ENCODE measurements at places on chromosomes 1 and 21.

DNA sequence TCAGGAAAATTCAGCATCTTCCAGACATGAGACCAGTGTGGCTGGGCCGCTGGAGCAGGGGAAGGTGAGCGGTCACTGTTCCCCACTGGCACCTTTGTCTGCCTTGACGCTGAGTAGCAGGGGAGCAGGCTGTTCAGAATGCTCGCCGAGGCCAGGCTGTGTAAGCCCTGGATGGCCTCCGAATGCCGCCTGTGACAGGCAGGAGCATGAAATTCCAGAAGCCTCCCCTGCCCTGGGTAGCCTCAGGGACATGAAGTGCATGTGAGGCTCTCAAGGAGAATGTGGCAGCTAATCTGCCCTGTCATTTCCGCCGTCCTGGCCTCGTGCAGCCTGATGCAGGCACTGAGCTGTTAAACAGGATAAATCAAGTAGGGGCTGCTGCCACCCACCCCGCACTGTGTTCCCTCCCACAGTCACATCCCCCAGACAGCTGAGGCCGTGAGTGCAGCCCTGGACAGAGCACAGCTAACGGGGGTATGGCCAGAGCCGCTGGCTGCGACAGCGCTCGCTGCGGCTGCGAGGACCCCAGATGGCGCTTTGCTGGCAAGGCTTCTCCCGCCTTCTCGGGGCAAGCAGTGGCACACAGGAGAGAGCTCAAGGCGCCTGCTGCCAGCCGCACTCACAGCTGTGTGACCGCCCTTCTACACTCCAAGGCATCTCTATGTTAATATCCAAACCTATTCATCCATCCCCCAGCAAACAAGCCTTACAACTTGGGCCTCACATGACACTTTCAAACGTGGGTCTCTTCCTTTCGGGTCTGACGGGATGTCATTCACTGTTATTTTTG is 105.0 kb upstream of the COL6A1 start:
- peak; percentile 93 for DNase-seq

- no peak for DNase-seq
Measured at GRCh38 chr21:31370893-31371544, 27.0 kb upstream of the TIAM1 start.

DNA sequence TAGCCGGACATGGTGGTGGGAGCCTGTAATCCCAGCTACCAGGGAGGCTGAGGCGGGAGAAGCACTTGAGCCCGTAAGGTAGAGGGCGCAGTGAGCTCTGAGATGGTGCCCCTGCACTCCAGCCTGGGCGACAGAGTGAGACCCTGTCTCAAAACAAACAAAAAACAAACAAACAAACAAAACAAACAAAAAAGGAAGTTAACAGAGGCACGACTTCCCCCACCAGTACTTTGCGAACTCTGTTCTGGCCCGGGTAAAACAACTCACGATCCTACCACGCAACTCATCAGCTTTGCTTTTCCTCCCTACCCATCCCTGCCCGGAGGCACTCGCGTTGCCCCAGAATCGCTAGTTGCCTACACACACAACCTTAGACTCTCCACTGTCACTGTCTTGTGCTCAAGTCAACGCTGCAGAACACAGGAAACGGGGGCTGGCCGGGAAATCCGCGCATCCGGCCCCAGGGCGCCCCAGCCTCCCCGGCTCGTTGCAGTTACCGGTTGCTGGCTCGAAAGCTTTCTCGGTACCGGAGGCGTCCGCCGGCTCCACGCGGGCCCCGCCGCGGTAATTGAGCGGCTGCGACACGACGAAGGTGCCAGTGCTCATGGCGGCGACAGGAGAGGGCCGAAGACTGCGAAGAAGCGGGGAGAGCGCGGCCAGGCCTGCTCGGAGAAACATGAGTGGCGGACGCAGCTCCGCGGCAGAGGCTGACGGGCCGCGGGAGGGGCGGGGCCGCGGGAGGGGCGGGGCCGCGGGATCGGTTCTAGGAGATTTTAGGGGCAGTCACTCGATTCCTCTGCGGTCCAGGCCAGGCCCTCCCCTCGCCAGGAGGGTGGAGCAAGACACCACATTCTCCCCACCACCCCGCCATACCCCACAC is at the start of gene ALDH9A1:
ALDH9A1 (minus strand) TSS at position 682 of the 880 bp plus-strand sequence; CDS start at position 678, 4 bp downstream.
- peak; percentile 94 for DNase-seq

- DNase-seq: no peak
Measured at GRCh38 chr1:168972225-168972624, 134.3 kb upstream of the ATP1B1 start.

GRCh38 chr21:42524341-42525028 is 10.8 kb downstream of the SLC37A1 start:
- peak; percentile 92 for DNase-seq

GRCh38 chr1:153617663-153618062 is 1.5 kb upstream of the S100A14 start:
- DNase-seq: peak; percentile 77

- no peak for DNase-seq
Measured at GRCh38 chr1:234585330-234586055, 24.5 kb downstream of the IRF2BP2 start.

GRCh38 chr1:185846672-185847444 is 112.7 kb downstream of the HMCN1 start:
- DNase-seq: peak; percentile 36

DNA sequence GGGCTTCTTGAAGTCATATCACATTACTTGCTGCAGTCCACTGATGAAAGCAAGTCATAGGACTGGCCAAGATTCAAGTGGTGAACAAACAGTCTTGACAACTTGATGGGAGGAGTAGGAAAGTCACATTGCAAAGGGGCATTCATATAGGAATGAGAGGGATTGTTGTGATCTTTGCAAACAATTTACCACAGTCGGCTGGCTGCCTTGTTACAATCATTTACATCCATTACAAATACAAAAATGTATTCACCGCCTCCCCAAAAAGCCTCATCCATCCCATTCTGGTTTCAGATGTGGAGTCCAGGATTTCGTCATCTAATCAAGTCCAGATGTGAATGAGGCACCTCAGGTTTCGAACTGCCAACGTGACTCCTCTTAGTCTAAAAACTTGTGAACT is 26.8 kb downstream of the GORAB start:
- no peak for DNase-seq

DNA sequence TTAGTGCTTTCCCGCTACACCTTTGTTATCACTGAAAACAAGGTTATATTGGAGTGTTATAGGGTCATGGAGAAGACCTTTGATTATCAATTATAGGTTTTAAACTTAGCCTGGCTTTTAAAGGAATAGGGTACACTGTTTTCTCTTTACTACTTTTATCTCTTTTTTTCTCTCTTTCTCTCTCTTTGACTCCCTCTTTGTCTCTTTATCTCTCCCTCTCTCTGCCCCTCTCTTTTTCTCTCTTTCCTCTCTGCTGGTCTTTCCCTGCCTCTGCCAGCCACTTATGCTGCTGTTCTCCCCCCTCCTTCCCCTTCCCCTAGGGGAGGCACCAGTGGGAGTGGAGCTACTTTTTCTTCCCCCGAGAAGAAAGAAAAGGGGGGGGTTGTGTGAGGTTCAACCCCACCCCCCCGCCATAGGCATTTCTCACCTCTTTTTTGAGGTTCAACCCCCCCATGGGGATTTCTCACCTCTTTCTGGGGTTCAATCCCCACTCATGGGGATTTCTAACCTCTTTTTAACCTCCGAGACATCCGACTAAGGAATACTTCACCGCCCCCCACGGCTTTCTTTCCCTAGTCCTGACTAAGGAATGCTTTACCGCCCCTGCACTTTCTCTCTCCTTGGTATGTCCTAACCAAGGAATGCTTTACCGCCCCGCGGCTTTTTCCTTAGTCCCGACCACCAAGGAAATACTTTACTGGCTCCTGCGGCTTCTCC is 17.2 kb upstream of the ZBTB8B start:
- peak; percentile 73 for DNase-seq

DNA sequence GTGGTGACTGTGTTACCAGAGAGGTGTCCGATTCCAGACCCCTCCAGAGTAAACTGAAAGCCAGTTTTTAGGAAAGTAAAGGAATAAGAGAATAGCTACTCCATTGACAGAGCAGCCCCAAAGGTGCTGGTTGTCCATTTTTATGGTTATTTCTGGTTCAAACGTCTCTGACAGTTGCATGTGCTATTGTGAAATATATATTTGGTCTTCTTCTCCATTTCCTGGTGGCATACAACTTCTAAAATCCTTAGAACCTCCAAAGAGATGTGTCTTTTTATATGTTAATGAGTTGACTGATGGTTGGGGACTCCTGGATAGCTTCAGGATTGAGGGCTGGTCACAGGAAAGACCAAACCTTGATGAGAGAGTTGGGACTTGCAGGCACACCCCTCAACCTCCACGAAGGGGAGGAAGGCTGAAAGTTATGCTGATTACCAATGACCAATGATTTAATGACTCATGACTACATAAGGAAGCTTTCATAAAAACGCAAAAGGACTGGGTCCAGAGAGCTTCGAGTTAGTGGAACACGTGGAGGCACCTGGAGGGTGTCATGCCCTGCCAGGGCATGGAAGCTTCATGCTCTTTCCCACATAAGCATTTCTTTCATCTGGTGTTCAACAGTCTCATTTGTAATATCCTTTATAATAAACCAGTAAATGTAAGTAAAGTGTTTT is 100.7 kb downstream of the SLC16A1 start:
- peak; percentile 19 for DNase-seq

GRCh38 chr1:171740356-171740863 is 1.5 kb downstream of the VAMP4 start:
- no peak for DNase-seq

DNA sequence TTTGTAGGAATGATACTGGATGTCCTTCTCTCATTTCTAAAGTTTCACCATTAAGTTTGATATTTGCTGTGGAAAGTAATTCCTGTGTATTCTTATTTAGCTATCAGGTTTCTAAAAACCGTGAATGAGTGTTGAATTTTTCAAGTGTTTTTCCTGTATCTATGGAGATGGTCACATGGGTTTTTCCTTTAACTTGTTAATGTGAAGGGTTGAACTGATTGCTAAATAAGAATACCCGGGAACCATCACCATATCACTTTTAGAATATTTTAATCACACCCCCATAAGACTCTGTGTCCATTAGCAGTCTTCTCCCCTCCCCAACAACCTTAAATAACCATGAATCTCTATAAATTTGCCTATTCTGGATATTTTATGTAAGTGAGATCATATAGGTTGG is 16.5 kb upstream of the ASAP3 start:
- no peak for DNase-seq

DNA sequence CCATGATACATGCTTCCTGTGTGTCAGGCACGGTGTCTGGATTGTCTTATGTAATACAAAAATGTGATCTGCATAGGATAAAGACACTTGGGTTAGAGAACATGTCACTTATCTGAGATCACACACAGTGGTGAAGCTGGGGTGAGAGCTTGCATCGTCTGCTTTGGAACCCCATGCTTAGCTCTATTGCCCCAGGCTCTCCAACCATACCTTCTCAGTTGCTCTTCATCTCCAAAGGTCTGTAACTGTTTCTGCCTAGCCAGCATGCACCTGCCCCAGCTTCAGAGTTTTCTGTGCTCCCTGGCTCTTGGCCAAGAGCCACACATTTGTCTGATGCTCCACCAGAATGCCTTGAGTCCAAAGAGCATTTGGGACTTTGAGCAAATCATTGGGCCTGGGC is 93.9 kb upstream of the COG2 start:
- DNase-seq: no peak

DNA sequence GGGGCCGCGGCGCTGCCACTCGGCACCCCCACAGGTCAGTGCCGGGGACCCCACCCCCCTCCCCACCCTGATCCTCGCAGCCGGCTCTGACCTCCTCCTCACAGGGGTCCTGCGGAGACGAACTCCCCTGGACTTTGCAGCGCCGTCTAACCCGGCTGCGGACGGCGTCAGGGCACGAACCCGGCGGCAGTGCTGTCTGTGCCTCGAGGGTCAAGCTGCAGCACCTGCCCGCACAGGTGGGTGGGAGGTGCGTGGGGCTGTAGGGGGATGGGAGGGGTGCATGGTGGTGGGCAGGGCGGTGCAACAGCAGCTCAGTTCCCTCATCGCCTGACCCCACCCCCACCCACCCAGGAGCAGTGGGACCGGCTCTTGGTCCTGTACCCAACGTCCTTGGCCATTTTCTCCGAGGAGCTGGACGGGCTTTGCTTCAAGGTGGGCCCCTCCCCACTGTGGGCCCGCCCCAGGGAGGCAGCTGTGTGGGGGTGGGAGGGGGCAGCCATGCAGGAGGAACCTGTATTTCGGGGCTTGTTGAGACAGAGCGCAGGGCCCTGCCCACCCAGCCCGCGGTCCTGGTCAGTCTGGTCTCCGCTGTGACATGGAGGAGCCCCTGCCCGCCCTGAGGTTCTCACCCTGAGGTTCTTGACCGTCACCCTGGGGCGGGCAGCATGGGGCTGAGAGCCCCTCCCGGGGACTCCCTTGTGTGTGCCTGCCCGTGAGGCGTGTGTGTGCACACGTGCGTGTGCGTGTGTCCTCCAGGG is 4.9 kb downstream of the PLEKHN1 start:
- no peak for DNase-seq

- peak; percentile 92 for DNase-seq
Measured at GRCh38 chr1:54378157-54378873, 27.9 kb downstream of the SSBP3 start.

DNA sequence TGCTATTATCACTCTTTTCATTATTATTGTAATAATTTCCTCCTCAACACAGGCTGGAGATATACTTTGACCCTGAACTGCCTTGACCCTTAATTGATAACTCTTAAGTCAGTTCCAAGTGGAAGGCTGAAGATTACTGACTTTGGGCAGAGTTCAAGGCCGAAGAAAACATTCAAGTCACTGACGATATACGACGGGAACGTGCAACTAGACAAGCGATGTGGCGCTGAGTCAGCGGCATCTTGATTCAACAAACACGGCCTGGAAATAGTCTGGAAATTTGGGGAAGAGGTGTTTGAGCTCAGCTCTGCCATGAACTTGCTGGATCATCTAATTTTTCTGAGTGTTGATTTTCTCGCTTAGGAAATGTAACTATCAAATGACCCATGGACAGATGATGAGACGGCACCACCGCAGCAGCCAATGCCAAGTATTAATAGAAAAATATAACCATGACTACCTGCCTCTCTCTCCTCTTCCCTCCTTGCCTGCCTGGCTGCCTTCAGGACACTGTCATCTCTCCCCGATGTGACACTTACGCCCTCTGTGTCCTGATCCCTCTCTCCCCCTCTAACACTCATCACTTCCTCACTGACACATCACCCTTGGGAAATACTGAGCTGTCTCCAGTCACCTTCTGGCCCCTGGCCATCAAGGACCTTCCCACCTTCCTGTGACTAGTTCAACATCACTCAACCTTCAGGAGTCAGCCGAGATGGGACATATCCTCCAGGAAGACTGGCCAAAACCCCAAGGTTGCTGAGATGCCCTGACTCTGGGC is 49.4 kb downstream of the TMCO4 start:
- no peak for DNase-seq

DNA sequence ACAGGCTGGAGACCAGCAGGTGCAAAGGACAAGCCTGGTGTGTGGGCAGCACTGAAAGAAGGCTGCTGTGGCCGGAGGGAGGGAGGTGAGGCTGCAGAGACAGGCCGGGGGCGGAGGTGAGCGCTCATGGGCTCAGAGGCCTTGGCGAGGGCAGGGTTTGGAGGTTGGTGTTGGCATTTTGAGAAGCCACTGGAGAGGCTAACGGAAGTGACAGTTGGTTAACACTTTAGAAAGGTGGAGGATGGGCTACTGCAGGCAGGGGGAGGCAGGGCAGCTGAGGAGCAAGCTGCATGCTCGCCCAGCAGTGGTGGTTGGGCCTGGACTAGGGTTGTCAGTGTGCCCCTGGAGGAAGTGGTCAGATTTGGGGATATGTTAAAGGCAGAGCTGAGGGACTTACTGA is 37.5 kb downstream of the QSOX1 start:
- DNase-seq: no peak
